Stimulated activated CD4-positive, alpha-beta T cell treated with anti-CD3 and anti-CD28 coated beads, Interleukin-1b, Interleukin-23, amount 100 ng/mL, for 1 hour (primary cell): ENCODE measurements at places on chromosomes 4 and X.

GRCh38 chr4:124828382-124828781 lies 115.8 kb upstream of the ANKRD50 start:
- DNase-seq: no peak

GRCh38 chr4:140349816-140350215 lies 23.6 kb upstream of the SCOC start:
- DNase-seq: no peak

DNA sequence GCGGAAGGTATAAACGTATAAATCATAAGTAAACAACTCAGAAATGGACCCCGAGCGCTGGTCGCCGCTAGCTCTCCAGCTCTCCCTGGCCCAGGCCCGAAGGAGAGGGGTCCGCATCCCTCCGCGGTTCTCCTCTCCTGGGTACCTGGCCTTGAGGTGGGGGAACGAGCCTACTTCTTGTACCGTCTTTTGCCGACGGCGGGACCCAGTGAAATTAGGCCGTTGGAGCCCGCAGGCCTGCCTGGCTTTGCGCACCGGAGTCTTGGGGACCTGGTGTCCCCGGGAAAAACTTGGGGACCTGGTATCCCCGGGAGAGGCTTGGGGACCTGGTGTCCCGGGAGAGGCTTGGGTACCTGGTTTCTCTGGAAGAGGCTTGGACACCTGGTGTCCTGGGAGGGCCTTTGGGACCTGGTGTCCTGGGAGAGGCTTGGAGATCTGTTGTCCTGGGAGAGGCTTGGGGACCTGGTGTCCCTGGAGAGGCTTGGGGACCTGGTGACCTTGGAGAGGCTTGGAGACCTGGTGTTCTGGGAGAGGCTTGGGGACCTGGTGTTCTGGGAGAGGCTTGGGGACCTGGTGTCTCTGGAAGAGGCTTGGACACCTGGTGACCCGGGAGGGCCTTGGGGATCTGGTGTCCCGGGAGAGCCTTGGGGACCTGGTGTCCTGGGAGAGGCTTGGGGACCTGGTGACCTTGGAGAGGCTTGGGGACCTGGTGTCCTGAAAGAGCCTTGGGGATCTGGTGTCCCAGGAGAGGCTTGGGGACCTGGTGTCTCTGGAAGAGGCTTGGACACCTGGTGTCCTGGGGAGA lies 12.0 kb downstream of the SHOX start:
- no peak for DNase-seq

DNA sequence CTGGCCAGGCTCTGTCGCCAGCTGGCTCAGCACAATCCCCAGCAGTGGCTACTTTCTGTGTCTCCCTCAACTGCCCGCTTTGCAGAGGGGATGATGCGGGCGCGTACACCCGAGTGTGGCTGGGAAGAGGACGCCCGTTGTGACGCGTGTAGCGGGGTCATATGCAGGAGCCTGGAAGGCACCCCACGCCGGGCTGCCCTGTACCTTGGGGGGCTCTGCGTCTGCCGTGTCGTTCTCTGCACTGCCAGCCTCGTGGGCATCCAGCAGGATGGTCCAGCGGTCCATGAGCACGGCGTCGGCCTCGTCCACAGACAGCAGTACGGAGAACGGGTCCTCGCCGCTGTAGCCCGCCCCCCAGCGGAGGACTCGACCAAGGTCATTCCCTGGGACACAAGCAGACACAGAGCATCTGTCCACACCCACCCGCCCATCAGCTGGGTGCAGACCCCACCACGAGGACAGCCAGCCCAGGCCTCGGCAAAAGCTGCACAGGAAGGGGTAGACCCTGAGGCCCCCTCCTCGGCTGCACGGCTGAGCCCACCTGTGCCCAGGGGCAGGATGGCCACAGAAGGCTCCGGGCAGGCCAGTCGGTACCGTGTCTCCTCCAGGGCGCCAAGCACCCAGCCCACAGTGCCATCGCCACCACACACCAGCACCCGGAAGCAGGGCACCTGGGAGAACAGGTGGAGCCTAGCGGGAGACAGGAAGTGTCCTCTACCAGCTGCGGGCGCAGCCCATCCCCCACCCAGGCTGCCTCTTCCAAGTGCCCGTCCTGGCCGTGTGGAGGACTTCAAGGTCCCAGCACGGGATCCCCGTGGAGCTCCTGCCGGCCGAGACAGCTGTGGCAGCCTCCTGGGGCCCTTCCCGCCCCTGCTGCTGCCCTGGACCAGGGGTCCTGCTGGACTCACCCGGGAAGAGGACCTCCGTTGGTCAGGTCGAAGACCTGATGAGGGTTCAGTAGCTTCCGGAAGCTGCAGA lies 10.8 kb downstream of the DGKQ start:
- DNase-seq: no peak

GRCh38 chr4:15182600-15183220 lies 180.4 kb downstream of the CPEB2 start:
- no peak for DNase-seq

- DNase-seq: no peak
Observed at GRCh38 chrX:118498755-118499154, 3.1 kb downstream of the DOCK11 start.

- no peak for DNase-seq
Observed at GRCh38 chr4:118921786-118922185, 33.1 kb downstream of the SYNPO2 start.

GRCh38 chrX:49291615-49292337 lies 11.7 kb upstream of the GAGE10 start:
- peak; percentile 40 for DNase-seq

DNA sequence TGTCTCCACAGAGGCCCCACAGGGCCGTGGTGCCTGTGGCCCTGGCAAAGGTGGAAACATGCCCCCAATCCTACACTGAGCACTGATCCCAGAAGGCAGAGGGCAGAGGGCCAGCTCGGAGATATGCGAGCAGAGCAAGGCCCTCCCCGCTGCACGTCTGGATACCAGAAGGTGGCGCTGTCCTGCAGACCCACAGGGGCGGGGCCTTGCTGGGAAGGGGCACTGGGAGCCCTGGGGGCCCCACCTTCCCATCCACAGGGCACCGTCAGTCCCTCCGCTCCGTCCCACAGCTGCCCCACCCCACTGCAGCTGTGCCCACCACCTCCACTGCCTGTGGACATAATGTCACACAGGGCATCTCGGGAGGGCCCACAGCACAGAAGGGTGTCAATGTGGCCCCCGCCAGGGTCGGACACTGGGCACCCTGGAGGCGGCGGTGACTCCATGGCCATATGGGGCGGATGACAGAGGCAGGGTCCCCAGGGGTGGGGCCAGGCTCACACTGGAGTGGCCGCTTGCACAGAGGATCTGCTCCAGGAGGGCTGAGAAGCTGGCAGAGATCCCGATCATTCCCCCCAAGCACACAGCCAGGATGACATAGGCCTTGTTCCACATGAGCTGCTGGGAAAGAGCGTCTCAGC lies 4.8 kb downstream of the SLC49A3 start:
- no peak for DNase-seq

- no peak for DNase-seq
Observed at GRCh38 chr4:101262683-101263082, 84.6 kb downstream of the PPP3CA start.

DNA sequence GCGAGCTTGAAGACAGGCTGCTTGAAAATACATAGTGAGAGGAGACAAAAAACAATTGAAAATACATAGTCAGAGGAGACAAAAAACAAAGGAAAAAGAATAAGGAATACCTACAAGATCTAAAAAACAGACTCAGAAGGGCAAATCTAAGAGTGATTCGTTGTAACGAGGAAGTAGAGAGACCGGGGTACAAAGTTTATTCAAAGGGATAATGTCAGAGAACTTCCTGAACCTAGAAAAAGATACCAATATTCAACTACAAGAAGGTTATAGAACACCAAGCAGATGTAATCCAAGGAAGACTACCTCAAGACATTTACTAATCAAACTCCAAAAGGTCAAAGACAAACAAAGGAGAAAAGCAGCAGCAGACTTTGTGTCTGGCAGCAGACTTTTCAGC lies 165.6 kb downstream of the NEK1 start:
- DNase-seq: no peak

GRCh38 chrX:155745792-155746191 lies 133.0 kb upstream of the TMLHE start:
- DNase-seq: no peak

DNA sequence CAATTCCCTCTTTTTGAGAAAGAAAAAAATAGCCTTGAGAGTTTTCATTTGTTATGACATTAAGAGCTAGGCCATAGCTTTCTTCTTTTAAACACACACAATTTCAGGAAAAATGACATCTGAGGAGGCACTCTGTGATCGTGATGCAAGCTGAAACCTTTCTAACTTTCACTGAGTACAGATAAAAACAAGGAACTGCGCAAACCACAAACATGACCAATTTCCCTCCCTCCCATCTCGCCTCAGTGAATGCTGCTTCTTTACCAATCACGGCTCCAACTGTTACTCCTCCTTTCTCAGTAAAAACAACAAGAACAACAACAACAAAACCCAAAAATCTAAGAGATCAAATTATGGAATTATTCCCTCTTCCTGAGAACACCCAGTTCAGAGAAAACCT lies 626.8 kb downstream of the TLL1 start:
- DNase-seq: no peak

DNA sequence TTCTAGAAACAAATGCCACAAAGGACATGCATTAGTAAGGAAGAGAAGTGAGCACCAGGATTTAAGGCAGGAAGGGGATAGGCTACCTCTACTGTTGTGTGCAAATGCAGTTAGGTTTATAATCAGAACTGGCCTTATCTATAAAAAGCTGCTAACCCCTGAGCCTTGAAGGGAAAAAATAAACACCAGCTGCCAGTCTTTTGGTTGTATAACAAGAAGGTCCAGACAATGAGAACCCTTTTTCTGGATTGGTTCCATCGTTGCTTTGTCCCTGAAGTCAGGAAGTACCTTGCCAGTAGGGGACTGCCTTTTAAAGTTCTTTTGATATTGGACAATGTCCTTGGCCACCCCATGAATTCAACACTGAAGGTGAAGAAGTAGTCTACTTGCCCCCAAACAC lies 126.7 kb upstream of the OTUD4 start:
- no peak for DNase-seq

DNA sequence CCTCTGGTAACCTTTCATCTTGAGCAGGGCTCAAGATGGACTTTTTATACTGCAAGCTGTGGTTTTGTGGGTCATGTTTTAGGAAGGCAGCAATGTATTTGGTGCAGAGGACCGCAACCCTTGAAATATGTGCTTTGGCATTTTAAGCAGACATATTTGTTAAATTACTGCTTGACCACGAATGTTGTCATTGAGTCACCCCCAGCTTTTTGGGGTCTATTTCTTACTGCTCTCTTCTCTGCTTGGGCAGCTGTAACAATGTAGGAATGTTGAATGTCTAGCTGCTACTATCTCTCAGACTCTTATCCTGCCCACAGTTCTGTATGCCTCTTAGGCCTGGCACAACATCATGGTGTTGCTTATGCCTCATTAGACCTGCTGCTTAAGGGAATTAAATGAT lies 6.0 kb downstream of the RBPJ start:
- DNase-seq: no peak

GRCh38 chr4:76498550-76498949 lies 63.5 kb downstream of the SHROOM3 start:
- DNase-seq: no peak

GRCh38 chrX:46793386-46794143 lies 34.6 kb upstream of the SLC9A7 start:
- DNase-seq: no peak

DNA sequence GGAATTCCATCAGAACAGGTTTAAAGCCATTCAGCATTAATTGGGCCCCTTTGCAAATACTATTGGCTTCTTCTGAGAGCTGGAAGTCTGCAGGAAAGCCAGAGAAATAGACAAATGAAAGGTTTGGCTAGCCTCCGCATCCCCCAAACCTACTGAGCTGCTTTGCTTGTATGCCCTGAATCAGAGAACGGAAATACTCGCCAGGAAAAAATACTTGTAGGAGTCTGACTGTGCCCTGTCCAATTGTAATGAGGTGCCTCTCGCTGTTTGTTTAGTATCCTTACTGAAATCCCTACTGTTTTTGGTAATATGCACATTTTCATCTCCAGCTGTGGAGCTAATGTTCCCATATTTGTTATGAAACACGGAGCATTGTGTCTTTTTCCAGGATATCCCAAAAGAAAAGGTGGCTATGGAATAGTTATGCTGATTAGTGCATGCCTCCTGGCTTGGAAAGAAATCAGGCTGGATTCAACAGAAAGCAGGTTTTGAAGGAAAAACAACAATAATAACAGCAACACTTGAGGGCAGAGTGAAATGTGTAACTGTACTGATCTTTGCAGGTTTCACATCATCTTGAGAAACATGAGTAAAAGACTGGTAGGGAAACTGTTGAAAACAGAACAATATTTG lies 50.7 kb upstream of the NLGN4X start:
- no peak for DNase-seq

- no peak for DNase-seq
Observed at GRCh38 chr4:101155945-101156344, 191.4 kb downstream of the PPP3CA start.

- no peak for DNase-seq
Observed at GRCh38 chr4:77154065-77154464, 2.9 kb upstream of the CCNG2 start.

DNA sequence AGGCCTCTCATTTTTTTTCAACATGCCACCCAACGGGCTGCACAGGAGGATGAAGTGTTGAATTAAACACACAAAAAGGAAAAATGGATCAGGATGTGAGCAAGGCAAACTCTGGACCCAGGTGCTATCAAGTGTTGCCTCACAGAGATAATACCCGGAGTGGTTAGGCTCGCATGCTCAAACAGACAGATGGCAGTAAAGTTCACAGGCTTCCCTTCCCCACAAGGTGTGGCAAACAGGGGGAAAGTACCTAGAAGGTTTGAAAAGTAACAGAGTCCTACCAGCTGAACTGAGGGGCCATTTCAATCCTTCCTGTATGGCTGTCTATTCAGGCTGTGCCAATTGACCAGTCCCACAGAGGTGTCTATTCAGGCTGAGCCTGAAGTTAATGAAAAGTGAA lies 123.9 kb upstream of the GC start:
- no peak for DNase-seq

DNA sequence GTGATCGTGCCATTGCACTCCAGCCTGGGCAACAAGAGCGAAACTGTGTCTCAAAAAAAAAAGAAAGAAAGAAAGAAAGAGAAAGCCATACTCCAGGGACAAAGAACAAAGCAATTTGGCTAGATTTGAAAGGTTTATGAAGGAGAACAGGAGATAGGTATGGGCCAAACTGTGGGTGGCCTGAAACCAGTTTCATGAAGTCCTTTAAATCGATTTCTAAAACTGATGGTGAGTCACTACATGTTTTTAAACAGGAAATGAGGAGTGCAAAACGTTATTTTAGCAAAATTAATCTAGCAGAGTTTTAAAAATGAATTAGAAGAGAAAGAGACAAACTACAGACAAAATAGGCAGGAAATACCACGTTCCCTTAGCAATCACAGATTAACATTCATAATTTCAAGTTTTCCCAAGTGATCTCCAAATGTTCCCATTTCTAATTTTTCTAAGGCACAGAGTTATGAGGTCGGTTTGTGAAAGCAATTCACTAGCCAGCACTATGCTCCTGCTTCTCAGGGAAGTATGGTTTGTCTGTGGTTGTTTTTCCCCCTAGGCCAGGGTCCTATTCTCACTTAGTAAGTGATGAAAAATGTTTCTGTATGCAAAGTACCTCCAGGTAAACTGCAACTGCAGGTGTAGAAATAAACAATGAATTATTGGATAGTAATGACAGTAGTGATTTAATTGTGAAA lies 190.6 kb downstream of the PPP3CA start:
- DNase-seq: no peak
